ENCODE measurements at places on chromosomes 2 and 18.

GRCh38 chr2:124395961-124396360 is 370.9 kb downstream of the CNTNAP5 start:
- H3K27ac ChIP-seq, result no peak overlapping the region
- H3K4me3 ChIP-seq, result no peak overlapping the region
- H3K36me3 ChIP-seq, result no peaks in the 10 kb centered on the region

GRCh38 chr2:2689306-2689705 is 358.2 kb upstream of the MYT1L start:
- H3K27me3 ChIP-seq, result peaks cover 3% of the 10 kb centered on the region
- no peak overlapping the region for H3K27ac ChIP-seq
- H3K36me3 ChIP-seq, result no peaks in the 10 kb centered on the region

DNA sequence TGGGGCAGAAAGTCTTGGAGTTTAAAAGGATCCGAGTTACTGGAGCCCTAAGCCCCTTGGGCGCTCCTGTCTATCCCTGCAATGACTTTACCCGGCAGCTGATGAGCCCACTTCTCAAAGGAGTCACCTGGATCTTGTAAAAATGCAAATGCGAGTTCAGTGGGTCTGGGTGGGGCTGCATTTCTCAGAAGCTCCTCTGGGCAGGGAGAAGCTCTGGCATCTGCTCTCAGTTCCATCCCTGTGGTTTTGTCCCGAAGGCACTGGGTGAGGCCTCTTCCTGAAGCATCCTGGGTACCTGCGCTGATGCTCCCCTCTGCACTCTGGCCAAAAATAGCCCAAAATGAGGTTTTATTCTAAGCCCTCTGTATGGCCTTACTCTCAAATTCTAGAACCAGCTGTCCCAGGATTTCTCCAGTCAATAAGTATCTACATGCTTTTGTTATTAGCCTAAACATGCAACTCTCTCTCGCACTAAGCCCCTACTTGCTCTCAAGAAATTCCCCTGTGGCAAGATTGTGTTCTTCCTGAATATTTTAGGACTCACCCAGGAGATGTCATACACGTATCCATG is 167.8 kb upstream of the APCDD1 start:
- H3K36me3 ChIP-seq, result no peaks in the 10 kb centered on the region
- no peaks in the 10 kb centered on the region for H3K4me1 ChIP-seq
- H3K27me3 ChIP-seq, result peaks cover 3% of the 10 kb centered on the region

DNA sequence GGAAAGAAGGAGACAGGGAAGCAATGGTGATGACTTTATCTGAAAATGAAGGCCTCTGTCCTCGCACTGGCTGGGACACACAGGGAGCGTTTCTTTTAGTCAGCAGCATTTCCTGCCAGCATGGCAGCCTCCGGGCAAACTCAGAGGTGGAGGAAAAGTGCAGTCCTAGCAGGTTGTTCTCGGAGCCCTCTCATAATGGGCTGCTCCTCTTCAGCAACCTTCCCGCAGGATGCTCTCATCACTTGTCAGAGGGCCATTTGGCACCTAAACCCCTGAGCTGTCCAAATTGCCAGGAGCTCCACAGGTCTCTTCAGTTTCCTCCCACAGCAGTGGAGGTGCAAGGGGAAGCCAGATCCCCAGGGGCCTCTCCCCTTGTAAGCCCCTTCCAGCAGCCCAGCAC is 6.2 kb downstream of the STK39 start:
- H3K27me3 ChIP-seq, result no peaks in the 10 kb centered on the region
- H3K27ac ChIP-seq, result no peak overlapping the region
- no peak for DNase-seq
- H3K4me3 ChIP-seq, result no peak overlapping the region

- no peaks in the 10 kb centered on the region for H3K36me3 ChIP-seq
- H3K4me3 ChIP-seq, result no peak overlapping the region
- H3K27me3 ChIP-seq, result no peaks in the 10 kb centered on the region
- H3K27ac ChIP-seq, result no peak overlapping the region
- H3K4me1 ChIP-seq, result peaks cover 11% of the 10 kb centered on the region
Measured at GRCh38 chr2:237593596-237594320, 3.2 kb upstream of the RAB17 start.

Data from activated T-cell treated with anti-CD3 and anti-CD28 coated beads, Interleukin-2, amount 50 U/mL, for 24 hours (primary cell).